ENCODE measurements at places on chromosomes 12 and 14.

DNA sequence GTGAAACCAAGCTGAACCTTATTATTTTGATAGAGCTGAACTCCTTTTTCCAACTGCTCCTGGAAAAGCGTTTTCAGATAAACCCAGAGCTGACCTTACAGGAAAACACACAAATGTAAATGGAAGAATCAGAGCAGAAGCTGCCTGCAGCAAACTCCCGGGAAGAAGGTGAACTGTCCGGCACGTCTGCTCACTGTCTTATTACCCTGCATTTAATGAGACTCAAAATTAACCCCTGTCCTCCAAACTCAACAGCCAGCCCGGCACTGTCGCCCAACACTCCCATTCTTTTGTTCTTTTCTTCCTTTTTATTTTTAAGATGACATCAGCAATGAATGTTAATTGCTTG, 1046.9 kb upstream of the FLRT2 start:
- DNase-seq = no peak

DNA sequence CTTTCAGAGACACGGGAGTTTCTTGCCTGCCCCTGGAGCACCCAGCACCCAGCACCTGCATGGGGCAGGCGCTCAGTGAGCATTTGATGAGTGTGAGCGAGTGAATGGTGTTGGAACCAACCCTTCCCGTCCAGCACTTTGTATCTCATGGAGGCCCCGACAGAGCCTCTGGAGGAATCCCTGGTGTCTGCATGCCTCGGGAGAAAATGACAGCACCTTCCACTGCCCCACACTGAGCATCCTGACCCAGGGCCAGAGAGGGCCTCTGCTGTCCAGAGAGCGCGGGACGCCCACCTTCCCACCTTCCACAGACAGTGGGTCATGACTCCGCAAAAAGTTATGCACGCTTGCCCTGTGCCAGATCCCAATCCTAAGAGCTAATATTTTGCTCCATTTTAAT, 103.0 kb upstream of the BCL11B start:
- no peak for DNase-seq

DNA sequence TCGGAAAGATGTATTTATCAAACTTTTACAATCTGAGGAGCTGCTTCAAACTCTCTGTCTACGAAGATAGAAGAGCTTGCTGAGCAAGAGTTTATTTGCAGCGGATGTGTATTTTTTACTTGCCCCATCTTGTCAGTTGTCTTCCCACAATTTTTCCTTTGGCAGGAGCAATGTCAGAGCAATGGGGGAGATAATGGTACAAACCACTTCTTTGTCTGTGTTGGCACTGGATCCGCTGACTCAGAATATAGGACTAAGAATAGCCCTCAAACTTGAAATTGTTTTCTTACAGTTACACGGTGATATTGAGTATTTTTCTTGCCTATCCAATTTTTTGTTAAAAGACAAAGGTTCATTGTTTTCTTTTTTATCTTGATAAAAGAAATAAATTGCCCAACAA, 27.6 kb downstream of the HELB start:
- no peak for DNase-seq

DNA sequence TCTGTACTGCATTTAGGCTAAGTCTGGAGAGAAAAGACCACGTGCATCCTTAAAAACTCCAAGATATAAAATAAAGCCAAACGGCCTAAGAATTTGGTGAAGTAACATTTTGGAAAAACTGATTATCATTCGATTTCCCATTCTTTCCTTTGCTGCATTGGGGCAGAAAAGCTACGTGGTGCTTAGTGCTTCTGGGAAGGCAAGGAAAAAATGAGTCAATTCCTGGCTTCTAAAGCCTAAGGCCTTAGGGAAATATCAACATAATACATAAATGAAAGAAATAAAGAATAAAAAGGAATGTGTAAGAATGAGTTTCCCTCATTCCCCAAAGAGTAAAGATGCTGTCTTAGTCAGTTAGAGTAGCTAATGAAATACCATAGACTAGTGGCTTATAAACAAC, 520.5 kb downstream of the GLT1D1 start:
- no peak for DNase-seq

- no peak for DNase-seq
These were observed 49.7 kb downstream of the FRS2 start for GRCh38 chr12:69519871-69520270.

GRCh38 chr12:66071549-66071948, 59.0 kb downstream of the LLPH start:
- DNase-seq = no peak

GRCh38 chr12:32475724-32476123, 76.4 kb downstream of the FGD4 start:
- no peak for DNase-seq

- DNase-seq = no peak
These were observed 78.2 kb downstream of the PHLDA1 start for GRCh38 chr12:75953312-75953906.

- DNase-seq = no peak
These were observed 19.8 kb downstream of the KRT80 start for GRCh38 chr12:52171950-52172512.

DNA sequence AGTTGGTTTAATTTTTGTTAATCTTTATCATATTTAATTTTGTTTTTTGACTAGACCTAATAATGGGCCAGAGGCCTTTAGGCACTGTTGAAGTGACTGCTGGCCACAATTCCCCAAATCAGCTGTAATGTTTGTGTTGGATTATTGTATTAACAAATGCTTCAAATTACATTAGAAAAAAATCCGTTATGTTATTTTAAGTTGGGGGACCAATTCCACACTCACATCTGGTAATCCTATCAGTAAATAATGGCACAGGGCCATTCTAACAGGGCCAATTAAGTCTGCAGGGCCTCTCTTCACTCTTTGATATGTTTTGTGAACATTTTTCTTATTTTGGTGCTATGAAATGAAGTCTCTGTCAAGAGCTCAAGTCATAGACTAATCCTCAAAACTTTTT, 39.6 kb downstream of the CHST11 start:
- DNase-seq = no peak

DNA sequence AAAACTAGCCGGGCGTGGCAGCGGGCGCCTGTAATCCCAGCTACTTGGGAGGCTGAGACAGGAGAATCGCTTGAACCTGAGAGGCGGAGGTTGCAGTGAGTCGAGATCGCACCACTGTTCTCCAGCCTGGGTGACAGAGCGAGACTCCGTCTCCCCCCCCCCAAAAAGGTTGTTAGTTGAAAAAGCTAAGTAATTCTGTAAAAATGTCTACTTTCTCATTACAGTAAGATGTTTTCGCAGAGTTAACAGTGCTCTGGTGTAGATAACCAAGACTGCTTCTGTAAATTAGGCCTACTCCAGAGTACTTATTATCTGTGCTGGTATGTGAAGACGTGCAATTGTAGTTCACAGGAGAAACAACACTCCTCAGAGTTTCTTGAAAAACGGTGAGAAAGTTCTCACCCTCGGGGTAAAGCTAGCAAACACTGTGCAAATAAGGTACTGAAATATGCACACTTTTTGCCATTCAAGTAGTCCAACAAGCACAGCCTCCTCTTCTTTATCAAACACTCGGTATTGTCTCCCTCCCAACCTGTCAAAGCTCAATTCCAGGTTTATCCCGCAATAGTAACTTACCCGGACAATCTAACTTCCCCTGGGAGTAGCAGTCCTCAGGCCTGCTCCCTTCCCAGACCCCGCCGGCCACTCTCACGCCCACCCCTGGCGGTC, 974 bp downstream of the BTBD7 start:
- DNase-seq = no peak

DNA sequence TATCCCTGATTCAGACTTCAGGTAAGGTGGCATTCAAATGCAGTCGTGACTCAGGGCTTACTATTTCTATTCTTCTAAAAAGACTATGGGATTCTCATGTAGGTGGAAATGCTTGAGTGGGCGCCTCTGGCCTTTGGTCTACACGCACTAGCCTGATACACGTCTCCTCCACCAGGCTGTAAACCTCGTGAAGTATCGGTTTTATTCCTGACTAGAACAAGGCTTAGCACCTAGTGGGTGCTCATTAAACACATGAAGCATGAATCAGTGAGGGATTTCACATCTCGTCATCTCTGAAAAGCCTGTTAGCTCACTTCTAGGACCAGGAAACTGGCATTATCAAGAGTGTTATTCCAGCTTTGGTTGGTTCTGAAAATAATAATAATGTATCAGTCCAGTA, 17.7 kb upstream of the HNF1A start:
- no peak for DNase-seq

GRCh38 chr12:13587721-13588390, 391.3 kb downstream of the EMP1 start:
- DNase-seq = no peak

GRCh38 chr14:79627058-79627457, 584.2 kb downstream of the DIO2 start:
- no peak for DNase-seq
